ENCODE measurements at places on chromosomes 3 and 15.

DNA sequence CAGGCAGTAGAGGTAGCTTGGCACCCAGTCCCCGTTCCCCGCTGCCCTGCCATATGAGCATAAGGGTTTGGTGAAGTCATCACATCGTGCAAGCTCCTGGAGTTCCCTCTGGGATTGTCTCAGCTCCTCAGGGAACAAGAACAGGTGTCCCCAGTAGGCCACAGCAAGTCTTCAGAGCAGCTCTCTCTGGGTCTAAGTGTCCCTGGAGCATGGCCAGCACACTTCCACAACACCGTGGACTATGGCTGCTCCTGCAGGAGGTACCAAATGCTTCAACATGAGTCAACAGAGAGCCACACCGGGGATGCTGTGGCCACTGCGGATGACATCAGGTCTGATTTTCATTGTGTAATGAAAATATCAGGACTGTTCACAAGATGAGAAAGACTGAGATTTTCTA is 23.1 kb downstream of the ABHD6 start:
- DNase-seq, result no peak

GRCh38 chr15:36644191-36644896 is 64.9 kb downstream of the CDIN1 start:
- DNase-seq, result peak; percentile 34

DNA sequence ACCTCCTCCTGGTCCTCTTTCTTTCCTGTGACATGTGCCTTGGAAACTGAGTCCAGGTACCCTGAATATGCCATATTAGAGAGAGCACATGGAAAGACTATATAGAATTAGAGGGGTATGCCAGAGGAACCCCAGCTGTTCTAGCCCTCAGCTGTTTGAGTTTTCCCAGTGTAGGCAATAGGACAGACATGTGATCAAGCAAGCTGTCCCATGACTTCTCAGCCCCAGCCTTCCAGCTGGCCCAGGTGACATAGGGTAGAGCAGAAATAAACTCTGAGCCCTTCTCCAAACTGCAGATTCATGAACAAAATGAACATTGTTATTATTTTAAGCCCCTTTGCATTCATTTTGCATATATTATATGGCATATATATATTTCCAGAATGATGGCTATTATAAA is 118.7 kb downstream of the PPM1L start:
- no peak for DNase-seq

DNA sequence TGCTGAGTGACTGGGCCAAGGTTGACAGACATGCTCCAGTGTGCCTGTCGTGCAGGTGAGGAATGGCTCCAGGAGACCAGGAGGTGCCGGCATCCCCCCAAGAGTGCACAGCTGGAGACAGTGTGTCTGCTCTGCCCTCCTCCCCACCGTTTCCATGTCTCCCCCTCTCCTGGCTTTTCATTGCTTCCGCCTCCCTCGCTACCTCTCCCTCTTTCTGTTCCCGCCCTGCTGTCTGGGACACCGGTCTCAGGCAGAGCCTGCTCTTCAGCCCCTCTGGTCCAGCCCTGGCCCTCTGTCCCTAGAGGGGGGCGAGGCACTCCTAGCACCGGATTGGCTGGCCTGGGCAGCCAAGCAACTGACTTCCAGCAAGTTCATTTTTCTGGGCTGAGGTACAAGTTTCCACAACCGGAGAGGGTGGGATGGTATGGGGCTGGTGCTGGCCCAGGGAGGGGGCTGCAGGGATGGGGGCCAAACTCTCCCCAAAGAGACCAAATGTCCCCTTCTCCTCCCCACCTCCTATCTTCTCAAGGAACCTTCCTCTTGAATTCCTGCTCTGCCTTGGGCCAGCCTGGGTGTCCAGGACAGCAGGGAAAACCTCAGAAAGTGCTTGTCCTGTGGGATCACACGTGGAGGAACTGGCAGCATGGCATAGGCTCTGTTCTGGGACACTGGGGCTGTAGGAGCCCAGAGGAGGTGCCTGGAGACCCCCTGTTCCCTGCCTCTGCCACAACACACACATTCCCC is 32.6 kb downstream of the PRKCD start:
- no peak for DNase-seq

GRCh38 chr3:30282154-30282696 is 324.2 kb upstream of the TGFBR2 start:
- DNase-seq, result no peak

GRCh38 chr3:60552581-60552980 is 698.7 kb downstream of the FHIT start:
- no peak for DNase-seq

Data from NCI-H524 (cell line).